ENCODE measurements at places on chromosomes 6 and 20. TPM values are rescaled to one million over a fixed set of nuclear protein-coding genes. Genes with fewer than 3 reads are reported as not detected.

DNA sequence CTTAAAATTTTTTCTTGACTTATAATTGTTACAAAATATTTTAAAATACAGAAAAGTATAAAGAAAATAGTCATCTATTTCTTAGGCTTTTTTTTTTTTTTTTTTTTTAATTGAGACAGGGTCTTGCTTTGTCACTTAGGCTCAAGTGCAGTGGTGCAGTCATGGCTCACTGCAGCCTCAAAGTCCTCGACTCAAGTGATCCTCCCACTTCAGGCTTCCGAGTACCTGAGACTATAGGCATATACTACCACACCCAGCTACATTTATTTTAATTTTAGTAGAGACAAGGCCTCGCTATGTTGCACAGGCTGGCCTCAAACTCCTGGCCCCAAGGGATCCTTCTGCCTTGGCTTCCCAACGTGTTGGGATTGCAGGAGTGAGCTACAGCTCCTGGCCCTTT lies 5.3 kb upstream of the ACAT2 start:
- DNase-seq = no peak

GRCh38 chr6:113976806-113977205 lies 5.9 kb upstream of the HDAC2 start:
- no peak for DNase-seq

DNA sequence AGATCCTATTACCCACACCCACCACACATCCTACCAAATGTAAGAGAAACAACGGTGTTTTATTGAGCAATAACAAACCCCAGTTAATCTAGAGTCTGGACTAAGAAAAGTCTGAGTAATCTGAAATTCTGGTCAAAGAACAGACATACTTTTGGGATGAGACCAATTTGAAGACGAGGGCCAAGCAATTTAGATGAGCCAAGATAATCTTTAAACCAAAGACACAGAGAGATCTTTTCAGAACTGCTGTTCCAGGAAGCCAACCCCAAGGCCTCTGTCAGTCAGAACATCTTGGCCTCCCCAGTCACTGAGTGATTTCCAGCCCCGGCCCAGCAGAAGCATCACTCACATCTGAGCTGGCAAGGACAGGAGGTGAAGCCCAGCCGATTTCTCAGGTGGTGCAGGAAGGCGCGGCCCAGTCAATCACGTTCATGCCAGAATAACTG lies 118.5 kb upstream of the SYNDIG1 start:
- DNase-seq = no peak

- DNase-seq = no peak
These were observed 73.2 kb downstream of the QRSL1 start for GRCh38 chr6:106702451-106703110.

- DNase-seq = no peak
These were observed 364.0 kb upstream of the ARID1B start for GRCh38 chr6:156413154-156413553.

DNA sequence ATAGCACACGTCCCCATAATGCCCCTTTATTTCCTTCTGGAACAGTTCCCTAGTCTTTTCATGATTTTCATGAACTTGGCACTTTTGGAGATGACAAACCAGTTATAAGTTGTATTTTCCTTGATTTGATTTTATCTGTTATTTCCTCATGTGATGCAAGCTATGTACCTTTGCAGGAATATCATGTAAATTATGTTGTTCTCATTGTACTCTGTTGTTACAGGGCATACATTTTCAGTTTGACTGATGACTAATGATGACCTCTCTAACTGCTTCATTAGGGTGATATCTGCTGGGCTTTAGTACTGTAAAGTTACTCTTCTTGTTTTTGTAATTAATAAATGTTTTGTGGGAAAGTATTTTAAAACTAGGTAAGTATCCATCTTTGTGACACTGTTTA lies 147.3 kb downstream of the ZFAND3 start:
- no peak for DNase-seq

E2F1 gene
- total RNA-seq = 5.6 TPM

LY6G6F gene
- total RNA-seq = not detected

DNA sequence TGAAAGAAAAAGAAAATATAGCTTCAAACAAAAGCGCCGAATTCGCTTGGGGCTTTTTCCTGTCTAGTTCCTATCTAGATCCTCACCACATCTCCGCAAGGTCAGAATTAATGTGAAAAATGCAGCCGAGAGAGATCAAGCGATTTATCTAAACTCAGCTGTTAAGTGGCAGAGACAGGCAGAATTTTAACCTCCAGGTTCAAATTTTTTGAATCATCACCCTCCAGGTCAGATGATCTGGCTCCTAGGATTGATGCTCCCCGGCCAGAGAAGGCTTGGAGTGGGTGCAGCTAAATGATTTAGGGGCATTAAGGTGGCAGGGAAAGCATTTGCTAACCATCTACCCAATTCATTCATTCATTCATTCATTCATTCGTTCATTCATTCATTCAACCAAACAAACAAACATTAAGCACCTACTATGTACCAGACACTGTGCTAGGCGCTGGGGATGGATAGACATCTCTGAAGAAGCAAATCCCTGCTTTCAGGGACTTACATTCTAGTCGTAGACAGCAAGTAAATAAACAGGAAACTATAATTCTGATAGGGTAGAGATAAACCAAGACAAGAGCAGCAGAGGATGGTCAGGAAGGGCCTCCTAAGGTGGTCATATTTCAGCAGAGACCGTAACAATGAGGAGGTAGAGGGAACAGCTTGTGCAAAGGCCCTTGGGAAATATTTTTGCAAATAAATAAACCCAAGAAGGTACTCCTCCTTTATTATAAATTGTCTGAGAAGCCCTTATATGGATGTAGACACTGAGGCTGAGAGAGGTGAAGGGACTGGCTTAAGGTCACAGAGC lies 672 bp upstream of the UBE2V1 start:
- DNase-seq = peak; percentile 18

GRCh38 chr6:150176152-150176551 lies 33.3 kb downstream of the PPP1R14C start:
- no peak for DNase-seq

SPATA25 gene
- total RNA-seq = 1.9 TPM

CCR6 gene
- total RNA-seq = 0.98 TPM

DNA sequence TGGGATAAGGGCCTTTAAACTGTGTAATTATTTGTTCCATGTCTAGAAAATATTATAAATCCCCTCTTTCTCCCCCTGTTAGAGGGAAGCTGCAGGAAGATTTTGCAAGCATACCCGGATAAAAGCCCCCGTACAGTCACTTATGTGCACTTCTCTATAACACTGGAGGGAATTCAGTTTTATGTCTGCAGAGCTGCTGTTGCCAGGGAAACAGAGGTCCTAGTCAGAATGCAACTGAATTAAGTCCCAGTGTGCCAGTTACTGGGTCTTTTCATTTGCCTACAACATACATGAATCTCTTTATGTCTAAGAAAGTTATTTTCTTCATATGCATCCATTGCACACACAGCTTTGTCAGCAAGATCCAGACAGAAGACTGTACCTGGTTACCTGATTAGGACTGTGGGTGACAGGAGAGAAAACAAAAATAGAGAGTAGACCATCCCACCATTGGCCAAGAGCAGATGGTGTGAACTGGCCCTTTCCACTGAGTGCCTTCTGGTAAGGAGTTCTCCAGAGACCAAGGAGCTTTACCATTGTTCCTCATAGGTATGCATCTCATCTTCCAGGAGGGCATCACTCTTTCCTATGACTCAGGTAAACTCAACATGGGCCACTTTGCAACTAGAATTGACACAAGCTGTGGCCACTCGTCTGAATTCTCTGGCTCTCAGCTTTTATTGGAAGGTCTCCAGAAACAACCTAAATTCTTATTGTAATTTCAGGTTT lies 180.8 kb upstream of the PHACTR1 start:
- no peak for DNase-seq
